Effector CD8-positive, alpha-beta T cell (primary cell): ENCODE measurements at places on chromosomes 7 and 10.

DNA sequence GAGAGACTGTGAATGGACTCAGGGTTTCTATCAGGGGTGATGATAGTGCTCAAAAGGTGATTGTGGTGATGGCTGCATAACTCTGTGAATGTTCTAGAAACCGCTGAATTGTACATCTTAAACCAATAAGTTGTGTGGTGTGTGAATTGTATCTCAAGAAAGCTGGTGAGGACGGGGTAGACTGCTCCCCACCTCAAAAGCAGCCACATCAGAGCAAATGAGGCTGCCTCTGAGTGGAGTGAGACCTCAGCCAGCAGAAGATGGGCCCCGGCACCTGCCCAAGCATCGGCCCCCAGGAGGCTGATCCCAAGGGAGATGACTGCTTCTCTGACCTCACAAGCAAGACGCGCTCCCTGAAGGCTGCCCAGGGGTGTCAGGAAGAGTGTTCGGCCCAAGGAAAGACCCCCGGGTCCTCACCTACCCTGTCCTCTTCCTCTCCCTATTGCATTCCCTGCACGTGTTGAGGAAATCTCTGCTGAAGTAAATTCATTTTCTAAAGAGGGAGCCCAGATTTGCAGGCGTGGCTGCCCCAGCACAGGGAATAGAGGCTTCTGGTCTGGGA, 279.3 kb upstream of the SHH start:
- no peak for DNase-seq

DNA sequence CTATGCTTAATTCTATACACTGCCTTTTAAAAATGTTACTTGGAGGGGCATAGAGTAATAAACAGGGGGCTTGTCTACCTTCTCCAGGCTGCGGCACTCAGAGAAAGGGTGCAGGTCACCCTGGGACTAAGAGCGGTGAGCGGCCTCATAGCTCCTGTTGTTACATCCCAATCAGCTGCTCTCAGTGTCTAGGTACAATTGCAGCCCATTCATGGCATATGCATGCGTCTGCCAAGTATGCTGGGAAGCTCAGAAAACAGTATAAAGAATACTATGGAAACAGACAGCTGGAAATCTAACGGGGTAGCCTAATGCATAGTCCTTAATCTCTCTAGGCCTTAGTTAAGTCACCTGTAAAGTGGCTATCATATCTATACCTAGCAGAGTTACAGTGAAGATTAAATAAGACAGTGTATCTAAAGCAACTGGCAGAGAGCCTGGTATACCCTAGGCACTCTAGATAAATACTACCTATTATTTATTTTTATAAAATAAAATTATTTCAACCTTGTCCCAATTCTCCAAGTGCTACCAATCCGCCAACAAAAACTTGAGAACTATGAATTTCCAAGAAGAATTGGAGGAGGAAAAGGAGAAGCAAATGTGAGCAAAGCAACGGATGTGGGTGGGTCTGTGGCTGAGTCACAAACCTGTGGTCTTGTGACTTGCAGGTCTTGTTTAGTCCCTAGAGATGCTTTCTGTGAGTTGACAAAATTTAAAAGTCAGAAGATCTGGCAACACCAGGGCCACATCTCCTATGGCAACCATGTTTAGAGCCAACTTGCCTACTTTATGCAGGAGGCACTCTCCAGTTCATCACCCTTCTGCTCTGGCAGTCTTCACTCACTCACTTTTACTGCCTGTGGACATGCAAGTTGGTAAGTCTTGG, 183.0 kb downstream of the RAPGEF5 start:
- no peak for DNase-seq

DNA sequence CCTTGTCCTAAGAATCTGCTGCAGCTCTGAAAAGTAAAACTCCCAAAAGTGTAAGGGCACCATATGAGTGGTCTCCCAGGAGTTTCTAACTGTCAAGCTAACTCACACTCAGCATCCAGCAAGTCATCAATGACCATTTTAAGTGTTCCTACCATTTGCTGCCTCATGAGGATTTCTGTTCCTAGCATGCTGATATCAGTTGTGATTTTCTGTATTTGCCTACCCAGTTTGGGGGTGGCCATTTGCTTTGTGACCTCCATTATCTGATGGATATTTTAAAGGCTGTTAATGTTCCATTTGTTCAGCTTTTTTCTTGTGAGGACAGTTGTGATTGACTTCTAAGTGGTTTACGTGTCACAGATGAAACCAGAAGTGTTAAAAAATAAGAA, 2.9 kb downstream of the FAM24B start:
- no peak for DNase-seq

- no peak for DNase-seq
These were observed 303.5 kb downstream of the SFMBT2 start for GRCh38 chr10:7107285-7107684.

- no peak for DNase-seq
These were observed 127.3 kb upstream of the PRKCQ start for GRCh38 chr10:6707352-6707751.

GRCh38 chr7:96899108-96899507, 106.2 kb upstream of the DLX6 start:
- DNase-seq, result no peak

- DNase-seq, result no peak
These were observed 72.6 kb downstream of the ADAM12 start for GRCh38 chr10:126315494-126316177.

- DNase-seq, result no peak
These were observed 20.9 kb upstream of the PPA1 start for GRCh38 chr10:70253878-70254765.

- no peak for DNase-seq
These were observed 64.2 kb downstream of the PARP12 start for GRCh38 chr7:139998572-139998971.

DNA sequence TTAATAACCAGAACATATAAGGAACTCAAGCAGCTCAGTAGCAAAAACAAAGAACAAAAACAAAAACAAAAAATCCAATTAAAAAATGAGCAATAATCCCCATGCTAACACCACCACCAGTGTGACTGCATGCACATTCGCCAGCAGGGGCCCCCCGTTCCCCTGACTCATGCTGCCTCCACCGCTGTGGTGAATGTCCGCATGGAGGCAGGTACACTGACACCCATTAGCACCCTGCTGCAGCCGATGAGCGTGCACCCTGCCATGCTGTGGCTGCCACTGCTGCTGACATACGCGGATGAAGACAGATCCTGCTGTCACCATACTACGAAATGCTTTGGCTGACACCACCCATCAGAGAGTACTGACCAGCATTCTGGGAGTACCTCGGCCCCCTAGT, 321.6 kb upstream of the LRRTM3 start:
- no peak for DNase-seq

DNA sequence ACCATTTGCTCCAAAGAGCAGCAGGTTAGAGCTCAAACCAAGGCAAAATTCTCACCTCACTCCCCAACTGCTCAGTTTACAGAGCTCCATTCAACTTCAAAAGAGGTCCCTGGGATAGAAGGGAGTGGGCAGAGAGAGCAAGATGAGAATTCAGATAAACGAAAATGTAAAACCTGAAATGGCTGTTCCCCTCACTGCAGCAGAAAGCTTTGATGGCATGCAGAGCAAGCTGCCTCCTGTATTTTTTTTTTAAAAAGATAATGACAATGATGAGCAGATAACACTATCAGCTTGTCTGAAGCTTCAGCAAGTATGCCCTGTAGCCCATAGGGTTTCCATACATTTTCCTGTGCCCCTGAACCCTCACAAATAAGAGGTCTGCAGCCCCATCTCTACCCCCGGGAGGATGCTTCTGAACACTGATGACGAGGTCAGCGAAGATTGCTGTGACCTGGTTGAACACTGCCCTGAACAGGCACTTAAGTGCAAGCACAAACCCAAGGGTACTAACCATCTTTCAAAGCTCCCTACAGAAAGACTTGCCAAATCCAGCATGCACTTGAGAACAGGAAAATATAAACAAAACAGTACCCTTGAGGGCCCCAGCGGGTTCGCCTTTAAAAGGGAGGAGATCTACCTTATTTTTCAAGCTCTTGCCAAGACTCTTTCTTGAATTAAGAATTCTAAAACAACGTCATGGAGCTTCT, 81.3 kb downstream of the GLI3 start:
- no peak for DNase-seq

- no peak for DNase-seq
These were observed 125.8 kb downstream of the ELMO1 start for GRCh38 chr7:37322831-37323230.

DNA sequence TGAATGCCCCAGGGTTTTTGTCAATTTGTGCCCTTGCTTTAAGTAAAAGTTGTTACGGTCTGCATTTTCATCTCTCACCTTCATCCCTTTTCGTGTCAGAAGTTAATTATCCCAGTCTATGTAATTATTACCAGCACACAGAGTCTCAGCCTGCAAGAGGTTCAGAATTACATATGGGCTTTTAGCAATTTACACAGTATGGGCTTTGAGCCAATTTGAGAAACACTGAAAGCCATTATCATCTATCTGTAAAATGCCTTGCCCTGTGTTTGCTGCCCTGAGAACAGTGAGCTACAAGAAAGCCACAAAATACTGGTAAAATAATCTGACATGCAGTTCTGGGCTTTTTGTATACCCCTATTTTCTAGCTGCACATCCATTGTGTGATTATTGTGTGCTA, 125.6 kb upstream of the STEAP4 start:
- no peak for DNase-seq

- DNase-seq, result no peak
These were observed 80.5 kb downstream of the ABCA13 start for GRCh38 chr7:48251766-48252165.

DNA sequence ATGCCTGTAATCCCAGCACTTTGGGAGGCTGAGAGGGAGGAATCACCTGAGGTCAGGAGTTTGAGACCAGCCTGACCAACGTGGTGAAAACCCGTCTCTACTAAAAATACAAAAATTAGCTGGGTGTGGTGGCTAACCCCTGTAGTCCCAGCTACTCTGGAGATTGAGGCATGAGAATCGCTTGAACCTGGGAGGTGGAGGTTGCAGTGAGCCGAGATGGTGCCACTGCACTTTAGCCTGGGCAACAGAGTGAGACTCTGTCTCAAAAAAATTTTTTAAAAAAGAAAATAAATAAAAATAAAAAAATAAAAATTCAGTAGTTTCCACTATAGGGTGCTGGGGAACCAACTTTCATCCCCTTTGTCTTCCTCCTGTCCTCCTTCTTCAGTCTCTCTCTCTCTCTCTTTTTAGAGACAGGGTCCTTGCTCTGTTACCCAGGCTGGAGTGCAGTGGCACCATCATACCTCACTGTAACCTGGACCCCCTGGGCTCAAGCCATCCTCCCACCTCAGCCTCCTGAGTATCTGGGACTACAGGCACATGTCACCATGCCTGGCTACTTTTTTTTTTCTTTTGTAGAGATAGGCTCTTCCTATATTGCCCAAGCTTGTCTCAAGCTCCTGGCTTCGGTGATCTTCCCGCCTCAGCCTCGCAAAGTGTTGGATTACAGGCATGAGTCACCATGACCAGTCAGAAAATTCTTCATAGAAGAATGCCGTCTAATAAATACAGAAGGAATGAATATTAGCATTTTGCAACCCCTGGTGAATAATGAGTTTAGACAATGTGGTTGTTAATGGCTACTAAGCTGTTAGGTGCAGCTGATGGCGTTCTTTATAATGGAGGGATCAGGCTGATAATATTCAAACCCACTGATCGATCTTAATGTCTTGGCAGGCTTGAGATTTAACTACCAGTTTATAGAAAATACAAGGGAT, 20.6 kb downstream of the RBM20 start:
- no peak for DNase-seq

- no peak for DNase-seq
These were observed 76.0 kb downstream of the TYW1B start for GRCh38 chr7:72751978-72752377.

GRCh38 chr7:2417981-2418481, 14.6 kb downstream of the CHST12 start:
- DNase-seq, result no peak

GRCh38 chr10:88372881-88373592, 210.1 kb downstream of the RNLS start:
- no peak for DNase-seq

GRCh38 chr10:116490028-116490662, 55.6 kb upstream of the PNLIP start:
- no peak for DNase-seq

GRCh38 chr7:107041097-107041496, 3.4 kb upstream of the PRKAR2B start:
- no peak for DNase-seq

- no peak for DNase-seq
These were observed 458.8 kb upstream of the GHITM start for GRCh38 chr10:83680470-83680891.

DNA sequence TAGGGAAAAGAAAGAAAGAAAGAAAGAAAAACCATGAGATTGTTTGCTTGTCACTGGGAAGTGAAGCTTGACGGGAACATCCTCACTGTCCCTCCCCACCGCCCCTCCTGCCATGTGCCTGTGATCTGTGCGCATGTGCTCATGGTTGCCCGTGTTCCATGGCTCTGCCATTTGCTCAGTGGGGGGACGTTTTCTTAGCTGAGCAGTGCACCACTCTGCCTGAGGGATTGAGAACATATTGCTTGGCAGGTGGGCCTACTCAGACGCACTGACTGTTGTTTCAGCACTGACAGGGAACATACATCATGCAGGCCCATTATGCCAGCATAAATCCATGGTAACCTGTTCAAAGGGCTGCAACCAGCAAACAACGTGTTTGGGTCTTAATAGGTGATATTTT, 747.9 kb upstream of the GALNT17 start:
- DNase-seq, result no peak

- DNase-seq, result no peak
These were observed 10.9 kb upstream of the PTN start for GRCh38 chr7:137354396-137354795.

- DNase-seq, result no peak
These were observed 1575.2 kb upstream of the LRRTM3 start for GRCh38 chr10:65350611-65351010.

- DNase-seq, result no peak
These were observed 75.4 kb upstream of the PPP1R3C start for GRCh38 chr10:91708174-91708861.

- no peak for DNase-seq
These were observed 26.6 kb downstream of the LRRC4 start for GRCh38 chr7:128004623-128005022.

DNA sequence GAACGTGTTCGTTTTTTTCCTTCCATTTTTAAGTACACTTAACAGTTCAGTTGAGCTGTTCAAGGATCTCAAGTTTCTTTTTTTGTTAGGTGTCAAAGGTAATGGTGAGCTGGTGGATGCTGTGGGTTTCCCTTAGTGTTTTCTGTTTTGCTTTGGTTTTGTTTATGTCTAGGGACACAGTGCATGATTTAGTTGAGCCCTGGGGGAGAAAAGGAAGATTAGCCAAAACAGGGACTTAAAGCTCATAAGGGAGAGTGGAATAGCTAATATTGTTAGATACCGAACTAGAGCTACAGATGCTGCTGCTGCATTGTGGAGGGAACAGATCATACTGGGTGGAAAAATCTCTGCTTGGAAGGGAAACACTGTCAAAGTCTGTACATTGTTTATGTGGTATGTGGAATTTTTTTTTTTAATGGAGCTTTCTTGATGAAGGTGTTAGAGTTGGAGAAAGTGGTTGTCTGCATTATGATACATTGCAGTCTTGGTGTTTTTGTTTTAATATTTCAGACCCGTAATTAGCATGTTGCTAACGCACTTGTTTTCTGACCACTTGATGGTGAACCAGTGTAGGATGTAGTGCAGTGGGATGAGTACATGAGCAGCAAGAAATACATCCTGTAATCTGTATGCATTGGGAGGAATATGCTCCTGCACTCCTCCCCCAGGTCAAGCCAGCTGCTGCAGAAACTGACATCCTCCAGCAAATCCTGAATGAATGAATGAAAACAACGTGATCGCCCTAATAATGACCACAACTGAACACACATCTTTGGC, 2.1 kb downstream of the GLCCI1 start:
- DNase-seq, result no peak
